ENCODE measurements at places on chromosomes 12 and 14.

- no peak for DNase-seq
Observed at GRCh38 chr12:4787965-4788364, 67.8 kb downstream of the GALNT8 start.

- no peak for DNase-seq
Observed at GRCh38 chr12:67357376-67358125, 88.4 kb downstream of the CAND1 start.

DNA sequence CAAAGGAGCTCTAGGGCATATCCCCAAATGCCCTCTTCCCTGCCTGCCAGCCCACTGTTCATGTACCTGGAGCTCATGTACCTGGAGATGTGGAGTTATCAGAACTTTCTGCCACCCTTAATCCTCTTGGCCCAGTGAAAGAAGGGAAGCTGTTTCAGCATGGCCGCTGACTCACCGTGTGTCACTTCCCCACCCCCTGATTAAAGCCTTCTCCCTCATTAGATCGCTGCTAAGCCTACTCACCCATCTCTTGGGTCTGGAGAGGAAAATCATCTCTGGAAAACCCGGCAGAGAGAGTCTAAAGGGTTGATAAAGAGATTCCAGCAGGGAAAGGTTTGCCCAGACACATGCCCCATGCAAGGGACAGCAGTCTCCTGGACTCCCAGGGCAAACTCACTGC, 4.5 kb upstream of the LTBP2 start:
- DNase-seq = peak; percentile 45

- DNase-seq = no peak
Observed at GRCh38 chr12:65277994-65278575, 398 bp upstream of the MSRB3 start.

DNA sequence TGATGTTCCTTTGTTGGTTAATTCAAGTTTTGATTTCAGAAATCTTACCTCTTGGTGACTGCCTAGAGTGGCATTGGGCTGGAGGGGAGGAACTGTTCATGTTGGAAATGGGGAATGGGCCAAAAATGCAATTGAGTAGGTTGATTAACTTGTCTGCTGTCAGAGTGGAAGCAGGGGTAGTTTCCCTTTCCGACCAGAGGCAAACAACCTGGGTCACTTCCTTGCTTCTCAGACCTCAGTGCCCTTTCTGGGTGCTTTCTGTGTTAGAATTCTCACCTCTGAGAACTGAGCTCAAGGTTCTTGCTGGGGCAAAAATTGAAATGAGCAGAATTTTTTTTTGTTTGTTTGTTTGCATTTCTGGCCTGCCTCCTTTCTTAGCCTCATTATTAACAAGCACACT, 2.3 kb upstream of the M6PR start:
- DNase-seq = no peak

- peak; percentile 66 for DNase-seq
Observed at GRCh38 chr12:114238808-114239207, 167.1 kb downstream of the TBX5 start.

DNA sequence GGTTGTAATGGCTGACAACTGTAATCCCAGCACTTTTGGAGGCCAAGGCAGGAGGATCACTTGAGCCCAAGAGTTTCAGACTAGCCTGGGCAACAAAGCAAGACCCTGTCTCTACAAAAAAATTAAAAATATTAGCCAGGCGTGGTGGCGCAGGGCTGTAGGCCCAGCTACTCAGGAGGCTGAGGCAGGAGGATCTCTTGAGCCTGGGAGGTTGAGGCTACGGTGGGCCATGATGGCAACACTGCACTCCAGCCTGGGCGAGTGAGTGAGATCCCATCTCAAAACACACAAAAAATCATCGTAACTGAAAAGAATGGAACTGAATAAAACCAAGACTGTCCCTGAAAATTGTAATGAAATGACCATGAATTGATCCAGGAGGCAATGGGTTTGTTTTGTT, 6.1 kb downstream of the CAMKK2 start:
- DNase-seq = no peak

GRCh38 chr12:57823131-57823907, 4.8 kb upstream of the AVIL start:
- DNase-seq = no peak

DNA sequence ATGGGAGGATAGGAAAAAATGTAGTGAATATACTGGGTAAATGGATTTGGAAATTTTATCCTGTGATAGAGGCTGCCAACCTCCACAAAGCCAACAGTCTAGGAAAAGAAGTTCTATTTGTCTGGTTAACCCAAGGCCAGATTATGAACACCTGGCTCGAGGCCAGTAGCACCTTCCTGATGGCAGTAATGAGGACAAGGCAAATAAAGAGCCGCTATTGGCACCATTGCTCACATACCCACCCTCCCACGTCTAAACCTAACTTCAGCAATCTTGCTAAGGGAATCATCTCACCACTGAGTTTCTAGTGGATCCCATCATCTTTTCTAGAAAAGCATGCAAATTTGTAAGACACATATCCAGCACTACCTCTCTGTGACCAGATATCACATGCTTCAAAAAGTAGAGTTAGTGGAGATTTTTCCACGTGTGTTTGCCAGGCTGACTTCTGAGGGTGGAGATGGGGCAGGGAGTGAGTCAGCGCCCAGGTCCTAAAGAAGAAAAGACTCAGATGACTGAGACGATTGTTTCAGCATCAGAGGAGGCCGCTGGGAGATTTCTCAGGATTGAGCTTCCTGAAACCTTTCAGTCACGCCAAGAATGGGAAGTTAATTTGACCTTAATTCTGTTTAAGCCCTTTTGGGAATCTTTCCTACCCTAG, 362.9 kb downstream of the EMP1 start:
- DNase-seq = no peak

GRCh38 chr14:59333235-59333634, 131.9 kb downstream of the GPR135 start:
- DNase-seq = no peak

DNA sequence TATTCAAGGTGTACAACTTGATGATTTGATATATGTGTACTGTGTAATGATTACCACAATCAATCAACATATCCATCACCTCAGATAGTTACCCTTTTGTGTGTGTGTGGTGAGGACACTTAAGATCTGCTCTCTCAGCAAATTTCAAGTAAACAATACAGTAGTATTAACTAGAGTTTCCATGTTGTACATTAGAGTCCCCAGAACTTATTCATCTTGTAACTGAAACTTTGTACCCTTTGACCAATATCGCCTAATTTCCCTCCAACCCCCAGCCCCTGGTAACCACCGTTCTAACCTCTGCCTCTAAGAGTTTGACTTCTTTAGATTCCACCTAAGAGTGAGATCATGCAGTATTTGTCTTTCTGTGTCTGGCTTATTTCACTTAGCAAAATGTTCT, 12.1 kb downstream of the ADCK1 start:
- DNase-seq = no peak

- no peak for DNase-seq
Observed at GRCh38 chr12:117570608-117571007, 209.2 kb upstream of the NOS1 start.

DNA sequence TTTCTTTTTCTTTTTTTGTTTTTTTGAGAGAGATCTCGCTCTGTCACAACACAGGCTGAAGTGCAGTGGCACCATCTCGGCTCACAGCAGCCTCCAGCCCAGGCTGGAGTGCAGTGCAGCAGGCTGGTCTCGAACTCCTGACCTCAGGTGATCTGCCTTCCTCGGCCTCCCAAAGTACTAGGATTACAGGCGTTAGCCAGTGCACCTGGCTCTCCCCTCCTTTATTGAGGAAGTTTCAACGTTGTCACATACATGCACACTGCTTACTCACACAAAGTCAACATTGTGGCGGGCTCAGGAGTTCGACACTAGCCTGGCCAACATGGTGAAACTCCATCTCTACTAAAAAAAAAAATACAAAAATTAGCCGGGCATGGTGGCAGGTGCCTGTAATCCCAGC, 32.0 kb downstream of the EAPP start:
- DNase-seq = no peak

- no peak for DNase-seq
Observed at GRCh38 chr14:21003788-21004346, 4.8 kb downstream of the SLC39A2 start.

GRCh38 chr12:110307372-110307771, 26.3 kb downstream of the ATP2A2 start:
- DNase-seq = no peak

DNA sequence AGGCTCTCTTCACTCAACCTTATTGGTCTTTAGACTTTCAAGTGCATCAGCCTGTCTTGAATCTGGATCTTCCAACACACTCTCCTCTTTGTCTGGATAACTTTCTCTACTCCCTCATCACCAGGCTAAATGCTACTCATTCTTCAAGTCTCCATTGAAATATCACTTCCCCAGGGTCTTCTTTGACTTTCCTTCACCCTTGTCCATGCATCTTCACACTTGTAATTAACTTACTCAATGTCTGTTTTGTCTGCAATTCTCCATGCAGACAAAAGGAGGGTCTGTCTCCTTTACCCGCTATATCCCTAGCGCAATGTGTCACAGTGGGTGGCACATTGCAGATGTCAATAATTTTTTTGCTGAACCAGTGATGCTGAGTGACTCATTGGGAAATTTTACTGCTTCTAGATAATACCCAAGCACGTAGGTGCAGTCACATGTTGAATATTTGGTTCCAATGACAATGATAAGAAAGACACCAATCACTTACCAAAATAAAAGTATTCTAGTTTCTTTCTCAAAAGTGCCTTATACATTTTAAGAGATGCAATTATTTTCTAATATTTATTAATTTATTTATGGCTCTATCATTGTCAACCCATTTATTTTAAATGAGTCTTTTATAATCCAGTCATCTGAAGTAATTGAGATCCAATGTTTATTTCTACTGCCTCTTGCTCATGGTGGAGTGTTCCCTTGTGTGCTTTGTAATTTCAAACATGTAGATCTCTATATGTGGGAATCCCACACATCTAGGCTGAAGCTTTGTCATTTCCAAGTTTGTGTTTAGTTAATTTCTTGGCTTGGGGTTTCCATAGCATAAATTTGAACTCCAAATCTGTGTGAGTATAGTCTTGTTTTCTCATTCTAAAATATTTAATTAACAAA, 21.7 kb upstream of the RFC5 start:
- DNase-seq = no peak

- DNase-seq = no peak
Observed at GRCh38 chr12:65795453-65795852, 28.8 kb upstream of the HMGA2 start.

- DNase-seq = no peak
Observed at GRCh38 chr12:93594766-93595311, 22.4 kb downstream of the SOCS2 start.

DNA sequence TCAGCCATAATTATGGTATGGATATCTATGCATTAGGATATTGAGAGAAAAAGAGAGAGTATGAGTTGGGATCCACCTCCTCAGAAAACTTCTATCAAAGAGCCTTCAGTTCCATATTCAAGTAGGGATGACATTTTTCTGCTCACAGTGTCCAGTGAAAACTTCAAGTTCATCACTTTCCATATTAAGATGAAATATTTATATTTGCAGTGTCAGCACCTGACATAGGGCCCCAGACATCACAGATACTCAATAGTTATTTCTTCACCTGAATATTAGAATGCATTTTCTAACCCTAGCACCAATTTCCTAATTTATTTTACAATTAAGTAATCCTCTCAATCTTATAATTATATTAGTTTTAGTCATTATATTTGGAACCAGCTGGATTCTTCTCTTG, 318.0 kb upstream of the MGAT4C start:
- DNase-seq = no peak

DNA sequence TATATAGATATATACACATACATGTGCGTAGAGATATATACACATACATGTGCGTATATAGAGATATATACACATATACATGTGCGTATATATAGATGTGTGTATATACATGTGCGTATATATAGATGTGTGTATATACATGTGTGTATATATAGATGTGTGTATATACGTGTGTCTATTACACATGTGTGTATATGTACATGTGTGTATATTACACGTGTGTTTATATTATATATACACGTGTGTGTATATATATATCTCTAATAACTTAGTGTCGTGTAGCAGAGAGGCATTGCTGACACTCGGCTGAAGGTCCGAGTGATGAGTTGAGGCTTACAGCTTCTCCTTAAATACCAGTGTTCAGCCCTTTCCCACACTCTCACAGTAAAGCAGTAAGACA, 133.7 kb downstream of the GLT1D1 start:
- DNase-seq = no peak

DNA sequence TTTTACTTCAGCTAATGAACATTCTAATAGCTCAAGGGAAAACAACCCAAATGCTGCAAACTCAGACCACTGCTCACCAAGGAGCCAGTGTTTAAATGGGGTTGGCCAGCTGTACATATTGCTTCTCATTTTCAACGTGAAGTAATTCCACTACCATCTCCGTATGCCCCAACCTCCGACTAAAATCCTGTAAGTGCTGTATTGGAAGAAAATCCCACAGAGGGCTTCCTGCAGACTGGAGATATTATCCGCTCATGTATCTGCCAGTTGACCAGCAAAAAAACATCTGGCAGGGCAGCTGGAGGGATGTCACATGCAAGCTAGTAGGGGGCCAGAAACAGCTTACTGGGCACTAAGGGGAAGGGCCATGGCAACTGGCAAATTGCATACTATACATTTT, 485.0 kb downstream of the SNAPC1 start:
- DNase-seq = no peak

DNA sequence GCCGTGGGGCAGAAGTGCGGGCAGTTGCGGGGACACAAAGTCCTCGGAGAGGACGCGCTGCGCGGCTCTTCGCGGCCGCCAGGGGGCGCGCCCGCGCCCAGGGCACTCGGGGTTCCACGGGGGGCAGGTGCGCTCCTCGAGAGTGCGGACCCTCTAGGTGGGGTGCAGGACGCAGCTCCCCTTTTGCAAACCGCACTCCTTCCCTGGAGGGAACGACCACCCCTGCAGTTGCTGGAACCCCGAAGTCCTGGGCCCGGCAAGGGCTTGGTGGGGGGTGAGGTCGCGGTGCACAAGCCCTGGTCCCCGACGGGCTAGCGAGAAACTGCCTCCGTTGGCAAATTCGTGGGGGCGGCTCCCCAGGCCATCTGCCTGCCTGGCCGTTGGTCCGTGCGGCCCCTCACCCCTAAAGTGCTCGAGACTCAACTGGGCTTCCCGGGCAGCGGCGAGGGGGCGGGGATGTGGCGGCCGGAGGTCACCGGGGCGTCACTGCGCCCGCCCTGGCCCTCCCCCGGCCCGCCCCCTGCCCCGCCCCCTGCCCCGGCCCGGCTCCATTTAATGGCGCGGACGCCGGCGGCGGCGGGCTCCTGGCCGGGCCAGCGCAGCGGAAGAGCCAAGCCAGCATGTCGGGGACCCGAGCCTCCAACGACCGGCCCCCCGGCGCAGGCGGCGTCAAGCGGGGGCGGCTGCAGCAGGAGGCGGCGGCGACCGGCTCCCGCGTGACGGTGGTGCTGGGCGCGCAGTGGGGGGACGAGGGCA, at the start of gene ADSS1:
Gene ADSS1 (plus strand): TSS at position 579 of the 756 bp plus-strand sequence. CDS start 42 bp downstream, at position 621.
- DNase-seq = peak; percentile 77
